Frontal cortex (tissue), 4 donors: ENCODE measurements at places on chromosomes 5 and 9.

- DNase-seq = no peak
These were observed 374.8 kb downstream of the NFIB start for GRCh38 chr9:13939134-13939533.

DNA sequence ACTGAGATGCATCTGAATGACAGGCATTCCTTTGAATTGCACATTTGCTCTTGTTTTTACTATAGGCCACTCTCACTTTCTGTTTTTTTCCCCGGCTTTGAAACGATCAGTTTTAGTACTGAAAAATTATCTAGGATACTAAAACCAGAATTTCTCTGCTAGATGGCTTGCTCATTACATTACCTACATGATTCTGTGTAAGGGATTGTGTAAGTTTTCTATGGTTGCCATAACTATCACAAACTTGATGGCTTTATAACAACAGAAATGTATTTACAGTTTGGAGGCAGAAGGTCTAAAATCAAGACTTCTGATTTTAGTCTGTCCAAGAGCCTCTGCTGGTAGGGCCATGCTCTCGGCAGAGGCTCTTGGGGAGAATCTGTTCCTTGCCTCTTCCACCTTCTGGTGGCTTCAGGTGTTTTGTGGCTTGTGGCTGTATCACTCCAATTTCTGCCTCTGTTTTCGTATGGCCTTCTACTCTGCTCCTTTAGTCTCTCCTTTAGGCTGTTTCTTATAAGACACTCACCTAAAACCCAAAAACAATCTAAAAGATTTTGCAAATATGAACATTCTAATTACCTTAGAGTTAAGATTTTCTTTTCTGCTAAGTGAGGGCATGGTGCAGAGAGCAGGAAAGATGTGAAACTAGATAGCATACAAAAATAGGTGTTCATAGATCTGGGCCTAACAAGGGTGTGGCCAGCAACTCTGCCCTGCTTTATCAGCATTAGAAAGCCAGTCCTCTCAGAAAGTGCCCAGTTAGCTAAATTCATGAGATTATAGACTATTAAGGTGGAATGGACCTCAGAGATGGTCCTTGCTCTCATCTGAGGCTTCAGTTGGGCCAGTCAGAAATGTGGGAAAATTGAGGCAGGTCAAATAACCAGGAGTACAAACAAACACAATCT is 93.3 kb upstream of the CDKN2B start:
- DNase-seq = no peak

GRCh38 chr9:134735441-134736175 is 94.0 kb downstream of the COL5A1 start:
- DNase-seq = no peak

DNA sequence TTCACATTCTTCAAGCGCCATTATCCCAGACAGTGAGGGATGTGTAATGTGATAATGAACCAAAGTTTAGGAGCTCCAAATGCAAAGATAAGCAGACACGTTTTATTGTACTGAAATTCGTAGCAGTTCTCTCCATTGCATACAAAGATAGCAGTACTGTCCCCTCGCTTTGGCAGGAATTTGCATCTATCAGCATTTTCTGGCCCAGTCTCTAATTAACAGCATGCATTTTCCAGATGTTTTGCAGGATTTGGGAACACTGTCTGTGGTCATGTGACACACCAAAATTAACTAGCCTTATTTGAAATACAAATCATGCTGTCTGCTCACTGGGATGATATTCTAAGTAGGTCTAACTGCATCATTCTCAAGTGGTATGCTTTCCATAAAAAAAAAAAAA is 235.9 kb upstream of the TRPM3 start:
- no peak for DNase-seq

DNA sequence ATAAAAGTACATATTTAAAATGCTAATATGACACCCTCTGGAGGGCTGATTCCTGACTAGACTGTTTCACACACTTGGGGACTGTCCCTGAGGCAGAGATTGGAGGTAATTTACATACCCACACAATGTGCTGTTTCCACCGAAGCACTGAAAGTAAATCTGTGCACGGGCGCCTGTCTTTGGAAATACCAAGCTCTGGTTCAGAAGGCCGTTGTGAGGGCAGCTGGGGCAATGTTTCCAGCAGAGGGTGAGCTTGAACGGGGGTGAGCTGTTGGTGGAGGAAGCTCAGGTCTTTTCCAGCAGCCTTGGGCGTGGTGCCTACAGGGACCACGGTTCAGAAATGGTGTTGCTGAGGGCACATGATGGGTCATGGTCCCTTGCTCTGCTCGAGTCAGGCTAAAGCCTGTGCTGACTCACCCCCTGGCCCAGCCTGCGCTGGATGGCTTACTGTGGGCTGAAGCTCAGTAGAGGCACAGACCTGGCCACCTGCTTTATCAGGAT is 25.8 kb upstream of the HMCN2 start:
- no peak for DNase-seq

DNA sequence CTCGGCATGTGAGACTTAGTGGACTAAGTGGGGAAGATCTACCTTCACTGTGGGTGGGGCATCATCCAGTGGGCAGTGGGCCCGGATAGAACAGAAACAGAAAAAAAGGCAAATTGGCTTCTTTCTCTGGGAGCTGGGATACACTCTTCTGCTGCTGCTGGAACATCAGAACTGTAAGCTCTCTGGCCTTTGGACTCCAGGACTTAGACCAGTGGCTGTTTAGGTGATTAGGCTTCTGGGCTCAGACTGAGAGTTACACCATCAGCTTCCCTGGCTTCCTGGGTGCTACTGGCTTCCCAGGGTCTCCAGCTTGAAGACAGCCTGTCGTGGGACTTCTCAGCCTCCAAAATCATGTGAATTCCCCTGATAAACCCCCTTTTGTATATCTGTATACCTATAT is 122.7 kb upstream of the SLC28A3 start:
- no peak for DNase-seq

DNA sequence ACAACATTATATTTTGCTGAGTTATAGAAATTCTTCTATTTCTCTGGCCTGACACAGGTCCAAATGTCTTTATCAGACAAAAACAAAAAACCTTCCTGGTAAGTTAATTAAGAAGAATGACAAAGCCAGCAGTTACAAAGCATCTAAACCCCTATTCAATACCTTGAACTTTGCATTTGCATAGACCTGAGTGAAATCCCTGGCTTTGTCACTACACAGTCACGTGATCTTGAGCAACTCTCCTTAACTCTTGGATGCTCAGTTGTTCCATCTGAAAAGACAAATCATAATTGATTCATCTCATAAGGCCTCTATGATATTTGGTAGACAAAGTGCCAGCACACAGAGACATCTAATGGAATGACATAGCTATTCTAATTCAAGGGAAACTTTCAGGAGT is 166.6 kb upstream of the PPP1R2B start:
- no peak for DNase-seq

DNA sequence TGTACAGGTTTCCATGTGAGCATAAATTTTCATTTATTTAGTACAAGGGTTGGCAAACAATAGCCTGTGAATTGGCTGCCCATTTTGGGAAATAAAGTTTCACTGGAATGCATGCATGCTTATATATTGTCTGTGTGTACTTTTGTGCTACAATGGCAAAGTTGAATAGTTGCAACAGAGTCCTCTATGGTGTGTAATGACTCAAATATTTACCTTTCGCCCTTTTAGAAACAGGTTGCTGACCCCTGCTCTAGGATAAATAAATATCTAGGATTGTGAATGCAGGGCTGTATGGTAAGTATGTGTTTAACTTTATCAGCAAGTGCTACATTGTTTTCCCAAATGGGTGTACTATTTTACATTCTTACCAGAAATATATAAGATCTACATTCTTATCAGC is 47.2 kb downstream of the XRCC4 start:
- no peak for DNase-seq

GRCh38 chr5:151318850-151319732 is 15.5 kb upstream of the SLC36A3 start:
- no peak for DNase-seq

DNA sequence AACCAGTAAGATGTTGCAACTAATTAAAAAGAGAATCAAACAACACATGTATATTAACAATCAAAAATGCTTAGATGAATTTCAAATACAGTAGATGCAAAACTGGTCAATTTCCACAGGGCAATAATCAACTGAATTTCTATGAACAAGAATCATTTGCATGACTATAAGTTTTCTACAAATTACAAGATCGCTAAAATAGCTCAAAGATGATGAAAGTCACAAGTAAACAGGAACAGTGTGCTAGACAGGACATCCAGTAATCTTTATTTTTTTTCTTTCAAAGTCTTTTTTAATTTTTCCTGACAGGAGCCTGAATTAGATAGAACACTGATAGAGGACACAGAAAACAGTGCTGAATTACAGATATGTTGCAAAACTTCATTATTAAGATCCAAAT is 608.2 kb upstream of the DAB2 start:
- no peak for DNase-seq

DNA sequence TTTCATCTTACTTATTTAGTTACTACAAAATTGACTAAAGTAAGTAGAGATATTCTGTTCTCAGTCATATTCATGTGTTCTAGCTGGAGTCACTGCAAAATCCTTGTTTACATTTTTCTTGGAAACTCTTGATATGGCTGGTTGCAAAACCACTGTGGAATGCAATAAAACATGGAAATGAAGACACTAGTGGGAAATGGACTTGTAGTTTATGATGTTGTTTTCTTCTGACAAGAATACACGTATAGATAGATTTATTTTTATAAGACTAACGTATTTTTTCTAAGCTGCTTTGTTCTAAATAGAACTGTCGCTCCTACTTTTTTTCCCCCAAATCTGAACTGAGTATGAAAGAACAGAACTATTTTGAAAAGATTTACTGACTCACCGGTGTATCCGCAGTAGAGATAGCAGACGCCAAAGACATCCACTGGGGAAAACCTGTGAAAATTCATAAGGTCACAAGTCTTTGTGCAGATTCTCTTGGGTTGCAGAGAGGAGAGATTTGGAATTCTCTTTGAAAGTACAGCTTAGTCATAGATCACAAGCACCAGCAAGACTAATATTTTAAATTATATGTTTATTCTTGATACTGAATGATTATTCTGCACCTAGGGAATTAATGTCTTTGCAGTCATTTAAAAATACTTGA is 119.6 kb upstream of the TAF11L2 start:
- DNase-seq = no peak

DNA sequence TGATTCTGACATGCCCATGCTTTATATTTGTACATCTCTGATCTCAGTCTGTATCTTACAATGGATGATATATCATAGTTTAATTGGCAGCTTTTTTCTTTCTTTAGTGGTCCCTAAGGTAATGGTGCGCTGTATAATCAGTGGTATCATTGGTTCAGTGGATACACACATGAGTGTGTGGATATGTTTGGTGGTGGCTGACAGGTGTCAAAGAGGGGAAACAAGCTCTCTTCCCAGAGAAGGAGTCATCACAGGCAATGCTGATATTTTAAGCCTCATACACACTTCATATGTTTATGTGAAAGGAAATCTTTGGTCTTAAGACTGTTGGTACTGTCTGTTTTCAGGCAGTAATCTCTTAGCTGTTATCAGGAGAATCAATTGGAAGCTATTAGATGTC is 52.1 kb upstream of the KIAA1958 start:
- DNase-seq = no peak
